Naive thymus-derived CD8-positive, alpha-beta T cell (primary cell): ENCODE measurements at places on chromosomes 4 and X. TPM values are rescaled to one million over a fixed set of nuclear protein-coding genes. Genes with fewer than 3 reads are reported as not detected.

CLCN3 gene
- polyA plus RNA-seq: 11.8 TPM

TRIM60 gene
- polyA plus RNA-seq: not detected

GRCh38 chr4:140237616-140238350, 83.8 kb upstream of the MAML3 start:
- DNase-seq: no peak

DNA sequence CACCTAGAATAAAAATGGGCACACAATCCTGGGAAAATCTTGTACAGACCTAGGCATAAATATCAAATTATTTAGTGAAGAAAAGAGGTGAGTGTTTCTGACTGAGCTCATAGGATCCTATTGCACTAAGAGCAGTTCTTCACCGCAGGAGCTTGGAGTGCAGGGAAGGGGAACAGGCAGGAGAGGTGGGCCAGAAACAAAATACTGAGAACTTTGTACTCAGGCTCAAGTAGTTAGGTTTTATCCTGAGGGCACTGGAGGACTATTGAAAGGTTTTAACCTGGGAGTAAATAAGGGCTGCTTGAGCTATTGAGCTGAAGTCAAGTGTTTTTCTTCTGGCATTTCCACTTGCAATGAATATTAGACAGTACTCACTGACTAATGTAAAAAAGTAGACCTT, 12.2 kb downstream of the EPHA5 start:
- no peak for DNase-seq

DNA sequence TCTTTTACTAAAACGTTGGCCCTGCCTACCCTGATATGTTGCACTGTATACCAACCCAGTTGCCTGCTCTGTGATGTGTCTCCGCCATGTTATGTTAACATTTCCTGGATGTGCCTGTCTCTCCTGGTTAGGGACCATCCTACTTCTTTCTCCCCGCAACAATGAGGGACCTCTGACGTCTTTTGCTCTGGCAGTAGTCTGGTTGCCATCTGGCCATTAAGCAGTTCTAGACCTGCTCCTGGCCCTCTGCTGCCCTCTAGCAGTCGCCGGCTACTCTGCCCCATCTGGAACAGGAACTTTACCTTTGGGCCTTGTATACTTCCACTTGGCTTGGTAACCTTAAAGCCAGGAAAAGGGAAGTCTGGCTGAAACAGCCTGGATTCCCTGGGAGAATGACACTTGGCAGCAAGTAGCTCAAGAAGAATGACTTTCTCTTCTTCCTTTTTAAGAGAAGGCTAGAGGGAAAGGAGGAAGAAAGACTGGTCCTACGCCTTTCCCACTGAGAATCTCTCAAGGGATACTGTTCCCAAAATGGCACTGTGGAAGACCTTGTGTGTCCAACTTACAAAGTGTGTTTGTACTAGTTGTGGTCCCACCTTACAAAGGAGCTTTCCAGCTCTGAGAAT, 63.5 kb downstream of the GPC3 start:
- no peak for DNase-seq

GRCh38 chrX:84320614-84321013, 132.6 kb upstream of the RPS6KA6 start:
- no peak for DNase-seq

GRCh38 chr4:138579146-138579545, 337.0 kb upstream of the SLC7A11 start:
- DNase-seq: no peak

EVC2 gene
- polyA plus RNA-seq: not detected

FGFRL1 gene
- 1.2 TPM for polyA plus RNA-seq

DNA sequence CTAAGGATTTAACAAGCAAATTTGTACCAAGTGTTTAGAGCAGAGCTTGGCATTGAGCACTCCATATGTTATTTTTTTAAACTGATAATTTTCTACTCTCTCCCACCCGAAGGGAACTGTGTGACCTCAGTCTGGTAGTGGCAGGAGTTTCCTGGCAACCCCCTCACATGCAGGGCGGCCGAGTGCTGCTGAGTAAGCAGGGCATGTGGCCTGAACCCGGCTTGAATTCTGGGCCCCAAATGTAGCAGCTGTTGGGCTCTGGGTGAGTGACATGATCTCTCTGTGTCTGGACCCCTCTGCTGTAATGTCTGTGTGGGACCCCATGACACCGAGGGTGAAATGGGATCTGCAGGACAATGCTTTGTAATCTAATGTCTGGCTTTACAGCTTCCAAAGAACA, 13.6 kb upstream of the C4orf50 start:
- no peak for DNase-seq

IL2RG gene
- polyA plus RNA-seq: 951 TPM

GRCh38 chr4:54090804-54091623, 8.9 kb upstream of the GSX2 start:
- no peak for DNase-seq
